ENCODE measurements at places on chromosomes 13 and 19.
A peak's percentile ranks its signal among the peaks of the same experiment; 100 is the strongest.

GRCh38 chr13:112588490-112589297, 741 bp upstream of the TUBGCP3 start:
- DNase-seq = peak; percentile 18

DNA sequence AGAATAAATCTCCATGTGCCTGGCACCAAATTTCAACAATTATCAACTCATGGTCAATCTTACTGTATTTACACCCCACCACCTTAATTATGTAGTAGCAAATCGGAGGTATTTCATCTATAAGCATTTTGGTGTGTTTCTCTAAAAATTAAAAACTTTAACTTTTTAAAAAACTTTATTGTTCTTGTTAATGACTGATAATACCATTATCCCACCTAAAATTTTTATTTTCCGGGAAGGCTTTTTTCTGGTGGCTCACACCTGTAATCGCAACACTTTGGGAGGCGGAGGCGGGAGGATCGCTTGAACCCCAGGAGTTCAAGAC, 453 bp upstream of the PDCD2L start:
- no peak for DNase-seq

DNA sequence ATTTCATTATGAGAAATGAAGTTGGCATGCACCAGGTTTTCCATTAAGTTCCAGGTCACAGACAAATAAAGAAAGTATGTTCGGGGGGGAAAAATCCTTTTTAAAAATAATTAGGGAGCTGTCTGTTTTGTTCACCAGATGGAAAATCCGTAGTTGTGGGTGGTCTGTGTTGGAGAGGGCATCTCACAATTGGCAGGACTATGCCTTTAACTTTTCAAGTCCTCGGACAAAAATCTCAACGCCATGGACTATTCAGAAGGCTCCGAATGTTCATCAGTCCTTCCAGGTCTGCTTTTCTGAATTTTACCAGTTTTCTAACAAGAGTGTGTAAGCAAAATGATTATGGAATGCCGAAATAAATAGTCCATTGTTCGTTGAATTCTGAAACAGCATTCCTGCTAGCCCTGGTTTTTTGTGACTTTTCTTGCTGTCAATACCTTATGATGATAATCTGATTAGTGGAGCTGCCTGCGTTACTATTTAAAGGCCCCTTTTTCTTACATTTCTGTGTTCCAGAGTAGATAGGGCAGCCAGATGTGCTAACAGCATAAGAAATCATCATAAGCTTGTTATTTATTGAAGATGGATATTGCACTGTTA, 146.9 kb downstream of the TM9SF2 start:
- DNase-seq = no peak

- DNase-seq = no peak
These were observed 76.7 kb downstream of the MBNL2 start for GRCh38 chr13:97298816-97299215.

- peak; percentile 76 for DNase-seq
These were observed at the start of gene KEAP1 for GRCh38 chr19:10503002-10503789. Gene KEAP1 (minus strand): TSS chr19:10503356. CDS start chr19:10500033, 3,323 bp downstream.

- DNase-seq = no peak
These were observed 130.9 kb downstream of the FRY start for GRCh38 chr13:32162395-32163005.

DNA sequence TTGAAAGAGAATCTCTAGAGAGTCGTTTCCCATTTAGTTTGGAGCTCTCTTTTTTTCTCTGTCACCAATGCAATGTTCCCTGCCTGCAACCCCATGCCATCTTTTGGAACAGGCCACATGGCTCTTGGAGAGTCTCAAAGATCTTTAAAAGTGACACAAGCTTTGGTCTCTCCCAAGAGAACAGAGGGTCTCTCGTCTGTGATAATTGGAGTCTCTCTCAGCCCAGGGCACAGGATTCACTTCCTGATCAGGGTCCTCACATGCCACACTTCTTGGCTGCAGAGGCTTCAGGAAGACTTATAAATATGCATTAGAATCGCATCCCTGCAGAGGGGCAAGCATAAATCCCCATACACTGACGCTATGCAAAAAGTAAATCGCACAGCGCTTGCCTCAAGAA, 240.5 kb downstream of the IRS2 start:
- no peak for DNase-seq

- DNase-seq = peak; percentile 79
These were observed at the start of gene CYSLTR2 for GRCh38 chr13:48653472-48653939. Gene CYSLTR2 (plus strand): TSS chr13:48653929. CDS start chr13:48706818, 52,889 bp downstream.

GRCh38 chr19:24140099-24140498, 53.1 kb downstream of the ZNF254 start:
- no peak for DNase-seq

- no peak for DNase-seq
These were observed 32.9 kb upstream of the GTF3A start for GRCh38 chr13:27391471-27391870.

- no peak for DNase-seq
These were observed 35.2 kb downstream of the SMARCA4 start for GRCh38 chr19:10995926-10996600.

- DNase-seq = peak; percentile 86
These were observed 2.0 kb downstream of the ZBTB7A start for GRCh38 chr19:4064496-4065260.

Measured in stomach (tissue), 19 donors.